Omental fat pad (tissue), 4 donors: ENCODE measurements at places on chromosomes 12 and 14. TPM values are rescaled to one million over a fixed set of nuclear protein-coding genes. Genes with fewer than 3 reads are reported as not detected.

DNA sequence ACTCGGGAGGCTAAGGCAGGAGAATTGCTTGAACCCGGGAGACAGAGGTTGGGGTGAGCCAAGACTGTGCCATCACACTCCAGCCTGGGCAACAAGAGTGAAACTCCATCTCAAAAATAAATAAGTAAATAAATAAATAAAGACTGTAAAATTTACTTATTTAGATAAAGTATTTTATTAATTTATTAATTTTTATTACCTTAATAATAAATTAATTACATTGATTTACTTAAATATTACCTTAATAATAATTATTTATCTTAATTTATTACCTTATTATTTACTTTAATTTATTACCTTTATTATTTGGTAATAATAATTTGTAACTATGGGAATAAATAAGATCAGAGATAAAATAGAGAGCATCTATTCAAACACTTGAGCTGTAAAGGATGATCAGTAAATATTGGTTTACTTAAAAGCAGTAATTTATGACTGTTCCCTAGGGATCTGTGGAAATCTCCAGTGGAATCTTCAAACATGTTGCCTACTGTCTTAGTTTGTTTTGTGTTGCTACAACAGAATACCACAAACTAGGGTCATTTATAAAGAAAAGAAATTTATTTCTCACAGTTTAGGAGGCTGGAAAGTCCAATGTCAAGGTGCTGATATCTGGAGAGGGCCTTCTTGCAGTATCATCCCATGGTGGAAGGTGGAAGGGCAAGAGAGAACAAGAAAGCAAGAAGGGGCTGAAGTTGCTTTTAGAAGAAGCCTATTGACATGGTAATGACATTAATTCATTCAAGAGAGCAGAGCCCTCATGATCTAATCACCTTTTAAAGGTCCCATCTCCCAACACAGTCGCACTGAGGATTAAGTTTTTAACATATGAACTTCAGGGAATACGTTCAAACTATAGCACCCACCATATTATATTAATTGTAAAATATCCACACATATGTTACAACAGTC is 37.1 kb downstream of the SOCS2 start:
- no peak for DNase-seq

DNA sequence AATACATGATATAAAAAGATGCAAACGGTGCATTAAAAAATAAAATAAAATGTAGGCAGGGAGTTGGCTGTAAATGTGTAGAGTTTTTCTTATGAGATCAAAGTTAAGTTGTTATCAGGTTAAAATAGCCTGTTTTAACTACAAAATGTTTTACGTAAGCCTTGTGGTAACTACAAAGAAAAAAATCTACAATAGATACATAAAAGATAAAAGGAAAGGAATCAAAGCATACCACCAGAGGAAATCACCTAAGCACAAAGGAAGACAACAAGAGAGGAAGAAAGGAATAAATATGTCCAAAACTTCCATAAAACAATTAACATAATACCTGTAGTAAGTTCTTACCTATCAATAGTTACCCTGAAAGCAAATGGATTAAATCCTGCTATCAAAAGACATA is 12.2 kb downstream of the NELL2 start:
- DNase-seq: no peak

The HCAR2 gene
- 24.4 TPM for total RNA-seq

DNA sequence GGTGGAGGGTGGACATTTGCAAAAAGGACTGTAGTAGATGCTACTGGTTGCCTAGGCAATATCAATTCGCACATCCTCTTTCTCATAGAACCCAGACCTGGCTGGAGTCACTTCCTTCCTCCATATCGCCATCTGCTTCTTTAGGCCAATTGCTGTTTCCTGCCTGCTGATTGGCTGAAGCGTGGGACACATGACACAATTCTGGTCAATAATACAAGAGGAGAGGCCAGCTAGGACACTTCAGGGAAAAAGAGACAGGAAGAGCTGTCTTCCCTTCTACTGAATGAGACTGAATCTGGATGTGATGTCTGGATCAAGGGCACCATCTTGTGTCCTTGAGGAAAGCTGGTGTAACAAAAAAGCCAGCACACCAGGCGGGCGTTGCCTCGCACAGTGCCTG is 53.8 kb downstream of the TRPV4 start:
- no peak for DNase-seq

The RPGRIP1 gene
- total RNA-seq: 1.2 TPM

- DNase-seq: no peak
Measured at GRCh38 chr12:53523131-53523530, 15.8 kb upstream of the NPFF start.

DNA sequence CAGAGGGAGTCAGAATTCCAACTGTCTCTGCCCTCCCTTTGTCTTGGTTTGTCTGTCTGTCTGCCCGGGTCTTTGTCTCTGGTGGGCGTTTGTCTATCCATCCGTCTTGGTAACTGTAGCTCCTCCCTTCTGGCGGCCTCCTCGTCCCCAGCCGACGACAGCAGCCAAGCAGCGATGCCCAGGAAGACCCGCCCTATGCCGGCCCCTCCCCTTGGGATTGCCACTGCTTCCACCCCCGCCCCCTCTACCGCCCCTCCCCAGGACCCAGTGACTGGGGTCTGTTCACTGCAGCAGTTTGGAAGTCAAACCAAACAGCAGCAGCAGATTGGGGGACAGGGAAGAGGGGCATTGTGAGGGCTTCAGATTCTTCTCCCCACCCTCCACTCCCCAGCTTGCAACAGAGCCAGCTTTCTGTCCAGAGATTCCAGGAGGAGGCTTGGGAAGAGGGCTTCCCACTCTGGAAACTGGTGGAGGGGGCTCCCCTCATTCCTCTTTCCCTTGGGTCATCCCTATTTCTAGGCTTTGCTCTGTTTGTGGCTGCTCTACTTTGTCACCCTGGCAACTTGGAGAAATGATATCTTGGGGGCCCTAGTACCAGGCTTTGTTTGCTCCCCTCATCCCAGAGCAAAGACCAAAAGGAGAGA is 2.4 kb upstream of the RARG start:
- DNase-seq: no peak

DNA sequence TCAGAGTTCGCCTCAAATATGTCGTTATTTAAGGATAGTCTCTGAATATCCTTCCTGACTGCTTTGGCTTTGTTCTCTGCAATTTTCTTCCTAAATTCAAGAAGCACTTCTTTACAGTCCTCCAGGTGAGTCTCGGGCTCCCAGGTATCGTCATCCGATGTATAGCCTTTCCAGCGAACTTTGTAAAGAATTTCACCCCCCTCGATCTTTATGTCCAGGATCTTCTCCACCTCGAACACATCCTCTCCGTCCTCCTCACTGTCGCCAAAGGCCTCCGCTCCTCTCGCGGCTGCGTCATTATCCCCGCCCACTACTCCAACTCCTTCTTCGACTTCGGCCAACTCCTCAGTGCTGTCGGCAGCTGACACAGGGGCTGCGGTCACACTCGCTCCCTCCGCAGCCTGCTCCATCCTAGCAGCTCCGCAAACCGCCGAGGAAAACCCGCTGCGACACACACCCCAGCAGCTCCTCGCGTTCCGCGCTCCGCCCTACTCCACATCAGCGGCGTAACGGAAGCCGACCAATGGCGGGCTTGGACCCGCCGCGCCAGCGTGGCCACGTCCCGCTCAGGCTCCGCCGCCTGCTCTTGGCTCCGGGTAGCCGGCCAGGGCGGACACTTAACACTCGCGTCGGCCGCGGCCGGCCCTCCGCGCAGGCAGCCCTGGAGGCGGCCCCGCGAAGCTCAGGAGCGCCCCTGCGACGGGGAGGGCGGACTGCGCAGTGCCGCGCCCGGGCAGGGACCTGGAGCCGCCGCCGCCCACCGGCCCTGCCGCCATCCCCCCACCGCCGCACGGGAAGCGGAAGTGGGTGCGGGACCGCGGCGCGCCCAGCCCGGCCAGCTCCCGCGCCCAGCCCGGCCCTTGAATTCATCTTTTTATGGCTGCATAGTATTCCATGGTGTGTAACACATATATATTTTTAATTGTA is 4.1 kb downstream of the CD163L1 start:
- DNase-seq: no peak

- DNase-seq: no peak
Measured at GRCh38 chr12:109621901-109622364, 48.3 kb downstream of the MVK start.

- DNase-seq: no peak
Measured at GRCh38 chr14:61696753-61697318, 1.5 kb downstream of the HIF1A start.

The STAT6 gene
- 112 TPM for total RNA-seq

- DNase-seq: no peak
Measured at GRCh38 chr12:26940516-26941214, 2.4 kb downstream of the FGFR1OP2 start.

The TAS2R42 gene
- not detected for total RNA-seq

The SERPINA5 gene
- total RNA-seq: 0.24 TPM

The GLIPR1L2 gene
- total RNA-seq: not detected

The GPR84 gene
- total RNA-seq: not detected

The FAR2 gene
- total RNA-seq: 15.8 TPM

GRCh38 chr14:97219431-97220017 is 422.3 kb downstream of the VRK1 start:
- DNase-seq: no peak

DNA sequence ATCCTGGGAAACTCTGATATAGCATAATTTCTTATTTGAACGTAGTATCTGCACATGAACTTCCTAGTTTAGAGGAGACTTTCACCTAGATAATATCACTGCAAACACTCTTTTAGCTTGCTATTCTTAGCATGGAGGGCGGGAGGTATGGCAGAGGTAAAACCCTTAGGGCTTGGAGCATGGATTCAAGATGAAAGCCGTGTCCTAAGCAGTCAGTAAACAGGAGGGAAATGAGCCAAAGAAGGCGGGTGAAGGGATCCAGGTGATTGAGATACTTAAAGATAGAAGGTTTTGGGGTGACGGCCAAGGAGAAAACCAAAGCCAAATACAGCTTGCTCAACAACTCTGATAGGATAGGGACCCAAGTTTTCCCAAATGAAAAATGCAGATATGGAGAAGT is 107.1 kb upstream of the BCAT1 start:
- no peak for DNase-seq

The HHIPL1 gene
- total RNA-seq: 4.7 TPM

The GDF3 gene
- not detected for total RNA-seq

DNA sequence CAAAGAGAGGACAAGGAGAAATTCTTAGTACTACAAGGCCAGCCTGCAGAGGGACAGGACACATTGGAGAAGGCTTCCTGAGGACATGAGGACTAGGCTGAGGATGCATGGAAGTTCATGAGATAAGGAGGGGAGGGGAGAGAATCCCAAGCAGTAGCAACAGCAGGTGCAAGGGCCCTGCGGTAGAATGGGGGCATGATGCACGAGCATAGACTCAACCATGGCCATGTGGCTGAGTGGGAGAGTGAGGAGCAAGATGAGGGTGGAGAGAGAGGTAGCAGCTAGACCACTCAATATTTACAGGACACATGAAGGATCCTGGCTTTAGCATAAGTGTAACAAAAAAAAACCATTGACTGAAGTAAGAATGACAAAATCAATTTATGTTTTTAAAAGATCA is 128.1 kb downstream of the PPM1H start:
- DNase-seq: no peak

The VDR gene
- total RNA-seq: 2.8 TPM

DNA sequence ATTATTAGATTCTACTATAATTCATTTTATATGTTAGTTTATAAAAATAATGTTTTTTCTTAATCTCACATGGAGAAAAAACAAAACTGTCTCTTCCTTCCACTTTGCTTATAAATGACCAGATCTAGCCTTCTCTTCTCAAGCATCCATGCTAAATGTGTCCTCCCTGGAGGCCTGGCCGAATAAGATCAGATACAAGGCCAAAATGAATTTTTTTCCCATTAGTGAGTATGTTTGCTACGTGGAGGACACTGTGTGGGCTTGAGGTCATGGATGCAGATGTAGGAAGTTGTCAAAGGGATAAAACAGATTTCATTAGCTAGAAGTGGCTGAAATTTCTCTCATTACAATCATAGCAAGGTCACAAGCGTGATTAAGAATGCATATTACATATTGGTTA is 1244.9 kb upstream of the SEL1L start:
- DNase-seq: no peak

DNA sequence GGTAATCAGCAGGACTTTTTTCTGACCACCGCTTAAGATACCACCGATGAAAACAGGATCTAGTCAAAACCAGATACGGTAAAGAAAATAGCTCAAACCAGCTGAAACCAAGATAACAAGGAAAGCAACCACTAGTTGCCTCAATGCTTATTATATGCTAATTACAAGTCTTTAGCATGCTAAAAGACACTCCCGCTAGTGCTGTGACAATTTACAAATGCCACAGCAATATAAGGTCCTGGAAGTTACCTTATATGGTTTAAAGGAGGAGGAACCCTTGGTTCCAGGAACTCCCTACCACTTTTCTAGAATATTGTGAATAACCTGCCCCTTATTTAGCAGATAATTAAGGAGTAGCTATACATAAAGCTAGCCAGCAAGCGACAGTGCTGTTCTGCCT is 976.4 kb upstream of the SEL1L start:
- no peak for DNase-seq

GRCh38 chr12:96121271-96121711 is 72.9 kb upstream of the ELK3 start:
- no peak for DNase-seq

The GPD1 gene
- 1,908 TPM for total RNA-seq

The GLIPR1L1 gene
- not detected for total RNA-seq

- DNase-seq: no peak
Measured at GRCh38 chr12:92070864-92071445, 74.7 kb downstream of the BTG1 start.

DNA sequence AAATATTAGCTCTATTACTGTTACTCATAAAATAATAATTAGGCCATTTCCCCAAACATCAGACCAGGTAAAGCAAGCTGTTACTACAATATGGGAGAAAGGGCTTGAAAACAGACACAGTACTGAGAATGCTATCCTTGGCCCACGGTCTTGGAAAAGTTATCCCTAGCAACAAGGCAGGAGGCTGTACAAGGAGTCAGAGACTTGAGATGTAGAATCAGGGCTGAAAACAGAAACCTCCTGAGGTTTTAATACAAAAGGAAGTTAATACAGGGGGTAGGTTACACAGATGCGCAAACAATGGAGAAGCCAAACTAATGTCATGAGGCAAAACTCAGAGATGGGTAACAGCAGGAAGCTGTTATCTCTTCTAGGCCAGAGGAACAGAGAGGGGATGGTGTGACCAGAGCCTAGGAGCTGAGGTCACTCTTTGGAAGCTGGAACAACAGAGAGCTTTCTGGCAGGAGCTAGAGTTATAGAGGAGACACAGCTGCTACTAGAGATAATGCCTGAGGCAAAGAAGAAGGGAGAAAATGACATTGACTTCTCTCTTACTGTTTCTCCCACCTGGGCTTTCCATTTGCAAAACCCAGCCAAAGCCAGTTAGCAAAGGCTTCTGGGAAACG is 248.8 kb downstream of the SUDS3 start:
- DNase-seq: no peak
